ENCODE measurements at places on chromosomes 11 and 22.

DNA sequence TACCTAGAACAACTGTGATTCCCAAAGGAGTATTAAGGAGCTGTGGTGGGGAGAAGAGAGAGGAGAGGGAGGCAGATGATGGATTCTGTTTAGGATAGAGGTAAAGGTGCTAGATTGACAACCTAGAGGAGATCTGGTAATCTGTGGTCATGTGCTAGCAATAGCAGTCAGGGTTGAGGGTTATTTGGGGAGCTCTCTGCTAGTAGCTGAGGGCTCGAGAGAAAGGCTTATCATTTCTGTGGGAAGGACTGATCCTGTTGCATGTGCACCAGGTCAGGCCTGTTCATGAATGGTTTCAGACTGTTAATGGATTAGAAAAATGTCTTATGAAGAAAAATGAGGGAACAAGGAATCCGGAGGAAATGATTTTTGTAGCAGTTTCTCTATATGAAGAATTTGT lies 63.2 kb downstream of the MTMR3 start:
- DNase-seq = no peak

GRCh38 chr11:78223320-78223954 lies 34.7 kb downstream of the USP35 start:
- no peak for DNase-seq

- DNase-seq = no peak
These were observed 74.2 kb downstream of the KIRREL3 start for GRCh38 chr11:126926376-126926791.

DNA sequence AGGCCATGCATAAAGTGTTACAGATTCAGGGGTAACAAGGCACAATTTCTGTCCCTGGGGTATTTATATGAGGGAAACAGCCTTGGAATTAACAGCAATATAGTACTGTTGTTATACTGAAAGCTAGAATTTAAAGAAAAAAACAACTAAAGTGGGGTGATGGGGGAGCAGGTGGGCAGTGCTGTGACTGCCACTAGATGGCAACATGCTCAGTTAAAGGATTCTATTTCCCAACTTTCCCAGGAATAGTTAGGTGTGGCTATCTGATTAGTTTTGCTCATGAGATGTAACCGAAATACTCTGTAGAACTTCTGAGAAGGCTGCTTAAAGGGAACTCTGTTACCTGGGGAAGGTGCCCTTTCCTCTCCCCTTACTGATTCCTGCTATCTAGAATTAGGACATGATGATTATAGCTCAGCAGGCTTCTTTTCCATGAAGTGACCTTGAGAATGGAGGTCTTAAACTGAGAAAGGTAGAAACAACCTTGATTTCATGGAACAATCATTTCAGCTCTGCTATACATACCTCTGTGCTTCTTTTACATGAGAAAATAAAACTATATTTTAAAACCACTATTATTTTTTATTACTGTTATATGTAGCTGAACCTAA lies 102.6 kb downstream of the RELT start:
- DNase-seq = no peak

- no peak for DNase-seq
These were observed 20.5 kb upstream of the VWA5A start for GRCh38 chr11:124094731-124095130.

Measured in activated CD8-positive, alpha-beta memory T cell treated with anti-CD3 and anti-CD28 coated beads for 4 hours (primary cell).